Activated CD4-positive, alpha-beta T cell treated with anti-CD3 and anti-CD28 coated beads, Interleukin-2, amount 50 U/mL, for 1 hour (primary cell): ENCODE measurements at places on chromosomes 7 and 10.
A peak's percentile ranks its signal among the peaks of the same experiment; 100 is the strongest.

GRCh38 chr10:85187047-85187446, 858.7 kb downstream of the CCSER2 start:
- no peak for DNase-seq

GRCh38 chr10:61257136-61257535, 196.0 kb downstream of the TMEM26 start:
- DNase-seq = no peak

- no peak for DNase-seq
Observed at GRCh38 chr7:115113776-115114175, 191.9 kb downstream of the MDFIC start.

DNA sequence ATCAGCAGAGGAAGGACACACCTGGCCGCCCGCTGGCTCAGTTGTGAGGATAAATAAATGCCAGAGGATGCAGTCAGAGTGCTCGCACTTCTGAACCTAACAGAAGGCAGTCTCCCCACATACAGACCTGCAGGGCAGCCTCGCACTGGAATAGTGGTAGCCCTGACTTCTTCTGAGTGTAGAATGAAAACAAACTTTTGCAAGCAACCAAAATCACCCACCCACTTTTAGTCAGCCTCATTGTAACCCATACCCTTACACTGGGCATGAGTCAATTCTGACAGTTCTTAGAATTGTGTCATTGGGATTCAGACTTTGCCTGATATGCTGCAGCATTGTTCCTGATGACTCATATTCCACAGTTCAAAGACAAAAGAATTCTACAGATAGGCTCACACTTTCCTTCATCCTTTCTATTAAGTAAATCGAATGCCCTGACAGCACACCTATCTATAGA, 167.0 kb upstream of the CDK1 start:
- DNase-seq = no peak

DNA sequence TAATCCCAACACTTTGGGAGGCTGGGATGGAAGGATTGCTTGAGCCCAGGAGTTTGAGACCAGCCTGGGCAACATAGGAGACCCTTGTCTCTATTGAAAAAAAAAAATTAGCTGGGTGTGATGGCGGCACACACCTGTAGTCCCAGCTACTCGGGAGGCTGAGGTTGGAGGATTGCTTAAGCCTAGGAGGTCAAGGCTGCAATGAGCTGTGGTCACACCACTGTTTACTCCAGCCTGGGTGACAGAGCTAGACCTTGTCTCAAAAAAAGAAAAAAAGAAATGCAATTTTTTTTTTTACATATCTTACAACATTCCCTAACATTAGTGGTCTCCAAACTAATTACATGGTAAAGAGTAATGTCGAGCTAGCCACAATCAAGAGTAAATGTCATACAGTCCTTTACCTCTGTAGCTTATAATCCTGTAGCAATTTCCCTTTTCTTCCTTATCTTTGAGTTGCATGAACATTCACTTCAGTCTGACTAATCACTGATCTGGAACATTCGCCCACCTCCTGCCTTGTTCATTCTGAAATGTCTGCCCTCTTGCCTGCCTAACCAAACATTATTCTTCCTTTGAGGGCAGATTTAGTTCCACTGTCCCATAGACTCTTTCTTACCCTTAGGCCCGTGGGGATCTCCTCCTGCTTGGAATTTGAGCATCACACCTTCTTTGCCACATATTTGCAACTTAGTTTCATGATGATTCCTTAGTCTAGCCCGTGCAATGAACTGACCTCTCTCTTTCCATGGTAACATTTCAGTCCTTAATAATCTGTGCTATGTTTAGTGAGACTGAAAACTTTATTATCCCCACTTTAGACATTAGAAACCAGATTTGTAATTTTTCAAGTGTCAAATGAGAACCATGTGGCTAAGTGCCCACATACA, 4.8 kb upstream of the VCL start:
- DNase-seq = no peak

GRCh38 chr7:150621376-150621775, 10.8 kb downstream of the GIMAP6 start:
- DNase-seq = no peak

DNA sequence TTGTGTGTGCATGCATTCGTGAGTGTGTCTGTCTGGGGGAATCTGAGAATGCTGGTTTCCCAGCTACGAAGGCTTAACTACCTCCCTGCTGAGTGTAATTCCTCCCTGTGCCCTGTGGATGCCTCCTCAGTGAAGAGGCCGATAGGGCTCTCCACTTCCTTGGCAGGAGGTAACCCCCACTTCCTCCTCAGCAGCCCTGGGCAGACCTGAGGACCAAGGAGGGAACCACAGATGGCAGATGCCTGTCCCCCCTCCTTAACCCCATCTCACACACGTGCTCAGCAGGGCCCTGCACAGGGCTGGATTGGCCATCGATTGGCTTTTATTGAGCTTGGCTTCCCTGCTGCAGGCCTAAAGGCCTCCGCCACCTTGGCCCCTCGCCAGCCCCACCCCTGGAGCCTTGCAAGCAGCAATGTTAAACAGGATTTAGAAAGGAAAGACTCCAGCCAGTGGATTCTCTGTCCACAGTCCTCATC, 45.6 kb upstream of the LRRC4 start:
- DNase-seq = no peak

GRCh38 chr10:102624751-102625645, 19.3 kb upstream of the TRIM8 start:
- DNase-seq = no peak

DNA sequence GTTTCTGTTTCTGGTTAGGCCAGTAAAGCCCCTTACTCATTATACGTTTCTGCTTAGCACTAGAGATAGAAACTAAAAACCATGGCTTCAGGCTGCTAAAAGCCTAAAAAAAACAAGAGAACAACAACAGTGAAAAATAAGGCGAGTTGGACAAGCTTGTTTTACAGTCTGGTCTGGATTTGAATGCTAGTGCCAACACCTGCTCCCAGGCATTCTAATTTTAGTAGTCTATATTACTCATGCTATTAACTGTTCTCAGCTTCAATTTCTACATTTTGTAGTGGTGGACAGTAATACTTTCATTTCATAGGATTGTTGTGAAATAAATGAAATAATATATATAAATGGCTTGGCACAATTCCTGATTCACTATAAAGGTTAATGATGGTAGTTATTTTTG, 108.5 kb downstream of the HBP1 start:
- no peak for DNase-seq

- DNase-seq = no peak
Observed at GRCh38 chr10:50310560-50311174, 59.4 kb upstream of the ASAH2 start.

DNA sequence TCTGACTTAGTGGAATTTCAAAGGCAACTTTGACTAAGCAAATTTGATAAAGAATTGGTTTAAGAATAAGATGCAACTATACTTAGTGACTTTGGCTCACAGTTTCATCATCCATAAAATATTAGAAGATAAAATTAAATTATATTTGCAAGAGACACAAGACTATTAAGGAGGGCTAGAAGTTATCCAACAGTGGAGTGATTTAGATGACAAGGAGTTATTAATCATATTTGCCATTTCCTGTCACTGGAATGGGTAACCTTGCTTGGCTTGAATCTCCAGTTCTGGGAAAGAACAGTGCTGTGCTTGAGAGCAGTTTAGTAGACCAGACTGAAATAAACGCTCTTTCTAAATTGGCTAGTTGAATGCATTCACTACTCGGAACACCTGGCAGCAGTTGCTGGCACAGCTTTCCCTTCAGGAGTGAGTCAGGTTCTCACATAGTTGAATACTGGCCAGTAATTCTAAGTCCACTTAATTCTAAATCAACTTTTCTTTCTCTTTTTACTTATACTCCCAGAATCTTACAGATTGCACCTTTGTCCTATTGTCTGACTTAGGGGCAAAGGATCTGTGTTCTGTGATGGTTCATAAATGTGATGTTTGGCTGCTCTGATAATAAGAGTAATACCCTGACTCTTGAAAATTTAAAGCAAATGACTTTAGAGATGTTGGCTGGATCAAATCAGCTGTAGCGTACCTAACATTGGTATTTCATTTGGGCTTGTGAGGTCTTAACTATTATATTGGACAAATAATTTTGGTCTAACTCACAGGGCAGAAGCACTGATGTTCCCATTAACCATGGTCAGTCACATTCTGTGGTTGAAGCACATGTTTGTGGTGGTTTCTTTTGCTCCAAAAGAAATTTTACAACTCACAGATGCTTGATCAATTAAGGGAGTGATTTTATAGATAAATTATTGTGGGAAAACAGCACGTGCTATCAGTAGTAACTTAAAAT, 16.6 kb downstream of the STMP1 start:
- no peak for DNase-seq

GRCh38 chr7:88347517-88347916, 40.8 kb upstream of the STEAP4 start:
- no peak for DNase-seq

- DNase-seq = no peak
Observed at GRCh38 chr7:35329026-35329425, 75.1 kb upstream of the TBX20 start.

DNA sequence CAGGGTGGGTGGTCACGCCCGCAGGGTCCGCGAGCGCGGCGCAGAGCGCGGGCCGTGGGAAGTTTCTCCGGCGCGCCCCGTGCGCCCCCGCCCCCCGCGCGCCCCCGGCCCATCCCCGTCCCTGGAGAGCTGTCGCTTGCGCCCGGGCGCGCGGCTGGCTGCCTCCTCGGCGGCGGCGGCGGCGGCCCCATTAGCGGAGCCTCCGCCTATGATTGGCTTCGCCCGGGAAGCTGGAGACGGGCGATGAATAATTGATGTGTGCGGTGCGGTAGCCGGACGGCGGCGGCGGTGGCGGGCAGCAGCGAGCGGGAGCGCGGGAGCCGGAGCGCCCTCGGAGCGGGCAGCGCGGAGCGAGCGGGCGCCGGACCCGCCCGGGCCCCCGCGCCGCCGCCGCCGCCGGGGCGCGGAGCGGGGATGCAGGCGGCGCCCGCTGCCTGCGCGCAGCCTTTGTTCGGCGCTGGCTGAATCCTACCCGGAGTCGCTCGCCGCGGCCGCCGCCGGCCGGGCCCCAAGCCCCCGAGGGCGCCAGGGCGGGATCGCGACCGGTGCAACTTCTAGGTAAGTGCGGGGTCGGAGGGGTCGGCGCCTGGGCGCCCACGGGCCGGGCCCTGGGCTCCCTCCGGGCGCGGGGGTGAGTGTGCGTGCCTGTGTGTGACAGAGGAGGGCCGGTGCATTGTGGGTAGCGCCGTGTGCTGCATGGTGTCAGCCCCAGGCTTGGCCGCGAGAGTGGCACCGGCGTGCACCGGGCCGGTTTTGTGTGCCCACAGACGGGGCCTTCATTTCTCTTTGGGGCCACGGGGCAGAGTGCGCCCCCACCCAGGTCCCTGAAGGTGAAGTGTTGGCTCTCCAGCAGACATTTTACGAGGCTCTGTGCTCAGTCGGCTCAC, 103.8 kb upstream of the PPIF start:
- DNase-seq = peak; percentile 45

DNA sequence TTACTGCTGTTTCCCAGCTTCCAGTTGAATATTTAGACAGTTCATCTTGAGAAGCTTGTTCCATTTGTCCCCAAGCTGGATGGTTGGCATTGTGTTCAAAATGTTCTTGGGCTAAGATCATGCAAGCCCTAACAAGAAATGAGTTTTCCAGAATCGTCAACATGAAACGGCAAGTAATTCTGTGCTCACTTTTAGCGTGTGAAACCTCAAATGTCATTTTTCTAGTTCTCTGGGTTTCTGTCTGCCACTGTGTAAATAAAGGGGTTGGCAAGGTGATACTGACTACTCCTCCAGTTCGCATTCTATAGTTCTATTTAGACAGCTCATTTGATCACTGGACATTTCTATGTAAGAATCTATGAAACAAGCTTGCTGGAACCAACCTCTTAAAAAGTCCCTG, 194.0 kb downstream of the AHR start:
- no peak for DNase-seq

GRCh38 chr7:8500286-8500685, 66.9 kb downstream of the NXPH1 start:
- no peak for DNase-seq

DNA sequence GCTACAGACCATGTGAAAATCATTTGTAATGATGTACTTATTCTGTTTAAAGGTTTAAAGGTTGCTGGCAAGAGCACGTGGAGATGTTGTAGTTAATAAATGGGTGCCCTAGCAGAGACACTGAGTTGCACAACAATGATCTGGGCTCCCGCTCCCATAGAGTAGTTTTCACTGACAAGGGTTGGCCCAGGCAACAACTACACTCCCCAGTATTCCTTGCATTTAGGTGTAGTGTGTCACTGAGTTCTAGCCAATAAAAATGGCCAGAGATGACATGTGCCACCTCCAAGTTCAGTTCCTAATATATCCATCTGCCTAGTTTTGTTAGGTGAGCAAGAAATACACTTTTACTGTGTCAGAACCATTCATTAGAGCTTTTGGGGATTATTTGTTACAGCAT, 392.1 kb upstream of the MTPN start:
- DNase-seq = no peak

DNA sequence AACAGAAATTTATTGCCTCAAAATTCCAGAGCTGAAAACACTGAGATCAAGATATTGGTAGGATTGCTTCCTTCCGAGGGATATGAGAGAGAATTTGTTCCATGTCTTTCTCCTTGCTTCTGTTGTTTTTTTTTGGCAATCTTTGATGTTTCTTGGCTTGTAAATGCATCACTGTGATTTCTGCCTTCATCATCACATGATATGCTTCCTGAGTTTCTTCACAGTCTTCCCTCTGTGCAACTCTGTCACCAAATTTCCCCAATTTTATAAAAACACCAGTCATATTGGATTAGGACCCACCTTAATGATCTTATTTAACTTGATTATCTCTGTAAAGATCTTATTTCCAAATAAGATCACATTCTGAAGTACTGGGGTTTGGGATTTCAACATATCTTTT, 14.7 kb downstream of the TMEM236 start:
- no peak for DNase-seq

DNA sequence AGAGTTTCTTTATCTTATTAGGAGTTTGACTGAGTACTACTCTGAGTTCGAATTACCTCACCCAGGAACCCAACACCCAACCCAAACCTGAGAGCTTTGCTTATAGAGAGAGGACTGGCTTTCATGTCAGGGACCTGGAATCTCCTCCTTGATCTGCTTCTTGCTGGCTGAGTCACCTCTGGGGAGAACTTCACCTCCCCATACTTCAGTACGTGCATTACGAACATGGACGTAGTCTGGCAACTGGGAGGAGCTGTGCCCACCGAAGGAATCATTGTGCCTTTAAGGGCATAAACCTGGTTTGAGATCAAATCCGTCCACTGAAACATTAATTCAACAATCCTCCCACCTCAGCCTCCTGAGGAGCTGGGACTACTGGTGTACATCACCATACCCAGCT, 12.2 kb upstream of the PSAP start:
- no peak for DNase-seq

DNA sequence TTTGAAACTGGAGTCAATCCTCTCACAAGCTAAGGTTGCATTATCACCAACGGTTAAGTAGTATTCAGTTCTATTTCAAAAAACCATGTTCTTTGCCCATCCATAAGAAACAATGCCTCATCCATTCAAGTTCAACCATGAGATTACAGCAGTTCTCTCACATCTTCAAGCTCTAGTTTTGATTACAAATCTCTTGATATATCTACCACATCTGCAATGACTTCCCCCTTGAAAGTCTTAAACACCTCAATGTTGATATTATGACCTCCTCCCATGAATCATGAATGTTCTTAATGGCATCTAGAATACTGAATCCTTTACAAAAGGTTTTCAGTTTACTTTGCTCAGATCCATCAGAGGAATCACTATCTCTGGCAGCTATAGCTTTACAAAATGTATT, 81.8 kb downstream of the JMJD1C start:
- no peak for DNase-seq

- no peak for DNase-seq
Observed at GRCh38 chr10:10432296-10433035, 585.2 kb upstream of the CELF2 start.
